ENCODE measurements at places on chromosomes 6 and 20. TPM values are rescaled to one million over a fixed set of nuclear protein-coding genes. Genes with fewer than 3 reads are reported as not detected.

SLC26A8 gene
- polyA plus RNA-seq = not detected

OR2H2 gene
- not detected for polyA plus RNA-seq

ANGPT4 gene
- polyA plus RNA-seq = not detected

GTSF1L gene
- 0.98 TPM for polyA plus RNA-seq

C4B gene
- polyA plus RNA-seq = not detected

C6orf89 gene
- polyA plus RNA-seq = 39.8 TPM

RIMS4 gene
- polyA plus RNA-seq = not detected

KCNB1 gene
- 0.02 TPM for polyA plus RNA-seq

FBXO5 gene
- 9.2 TPM for polyA plus RNA-seq

SALL4 gene
- polyA plus RNA-seq = not detected

SLA2 gene
- polyA plus RNA-seq = 11.9 TPM

CNR1 gene
- not detected for polyA plus RNA-seq

TGM2 gene
- not detected for polyA plus RNA-seq

PM20D2 gene
- polyA plus RNA-seq = 3.1 TPM

SMLR1 gene
- not detected for polyA plus RNA-seq

SCUBE3 gene
- polyA plus RNA-seq = 0.05 TPM

HUS1B gene
- 1.0 TPM for polyA plus RNA-seq

LIN28B gene
- not detected for polyA plus RNA-seq

TSBP1 gene
- not detected for polyA plus RNA-seq

C20orf141 gene
- not detected for polyA plus RNA-seq

CDS2 gene
- 47.7 TPM for polyA plus RNA-seq

BEND3 gene
- 0.10 TPM for polyA plus RNA-seq

HEY2 gene
- 0.39 TPM for polyA plus RNA-seq

POU5F1 gene
- polyA plus RNA-seq = 0.27 TPM

ADGRF5 gene
- not detected for polyA plus RNA-seq

UBE2C gene
- polyA plus RNA-seq = 6.9 TPM

TXLNB gene
- 0.16 TPM for polyA plus RNA-seq

ZC3H12D gene
- 7.1 TPM for polyA plus RNA-seq

GSTA2 gene
- polyA plus RNA-seq = not detected

CBLN4 gene
- not detected for polyA plus RNA-seq

SYNJ2 gene
- polyA plus RNA-seq = 6.8 TPM
